Fibroblast of lung (primary cell): ENCODE measurements at places on chromosomes 6 and 20. TPM values are rescaled to one million over a fixed set of nuclear protein-coding genes. Genes with fewer than 3 reads are reported as not detected.

Gene SDC4
- total RNA-seq = 142 and 175 TPM in 2 replicates

Gene VSTM2L
- 1.5 and 1.7 TPM in 2 replicates for total RNA-seq

Gene SLC22A2
- total RNA-seq = not detected in 2 replicates

Gene HTR1E
- total RNA-seq = not detected in 2 replicates

Gene LY6G6D
- total RNA-seq = not detected in 2 replicates

Gene SGK2
- total RNA-seq = 0.26 and 0.66 TPM in 2 replicates

Gene BTNL2
- total RNA-seq = not detected in 2 replicates

Gene SRXN1
- total RNA-seq = 58.6 and 91.2 TPM in 2 replicates

Gene LYRM4
- total RNA-seq = 14.5 and 18.0 TPM in 2 replicates

Gene TMEM200A
- 44.2 and 51.7 TPM in 2 replicates for total RNA-seq

Gene GABRR1
- not detected in 2 replicates for total RNA-seq

Gene LY6G6C
- not detected in 2 replicates for total RNA-seq

Gene ZNF311
- total RNA-seq = 3.5 and 3.6 TPM in 2 replicates

Gene ADGRB3
- 0.33 and 0.77 TPM in 2 replicates for total RNA-seq

Gene SMLR1
- total RNA-seq = not detected in 2 replicates

Gene GPR6
- not detected in 2 replicates for total RNA-seq

Gene EPHA7
- total RNA-seq = under 0.01 TPM in 1 of 2 replicates, not detected in the other

Gene USP49
- 1.8 and 2.3 TPM in 2 replicates for total RNA-seq
